Renal pelvis (tissue), 12 donors: ENCODE measurements at places on chromosomes 16 and 17. TPM values are rescaled to one million over a fixed set of nuclear protein-coding genes. Genes with fewer than 3 reads are reported as not detected.

GRCh38 chr16:686459-687260 is 2.5 kb upstream of the JMJD8 start:
- no peak for DNase-seq

- no peak for DNase-seq
Observed at GRCh38 chr16:5020551-5020950, 13.2 kb downstream of the NAGPA start.

DNA sequence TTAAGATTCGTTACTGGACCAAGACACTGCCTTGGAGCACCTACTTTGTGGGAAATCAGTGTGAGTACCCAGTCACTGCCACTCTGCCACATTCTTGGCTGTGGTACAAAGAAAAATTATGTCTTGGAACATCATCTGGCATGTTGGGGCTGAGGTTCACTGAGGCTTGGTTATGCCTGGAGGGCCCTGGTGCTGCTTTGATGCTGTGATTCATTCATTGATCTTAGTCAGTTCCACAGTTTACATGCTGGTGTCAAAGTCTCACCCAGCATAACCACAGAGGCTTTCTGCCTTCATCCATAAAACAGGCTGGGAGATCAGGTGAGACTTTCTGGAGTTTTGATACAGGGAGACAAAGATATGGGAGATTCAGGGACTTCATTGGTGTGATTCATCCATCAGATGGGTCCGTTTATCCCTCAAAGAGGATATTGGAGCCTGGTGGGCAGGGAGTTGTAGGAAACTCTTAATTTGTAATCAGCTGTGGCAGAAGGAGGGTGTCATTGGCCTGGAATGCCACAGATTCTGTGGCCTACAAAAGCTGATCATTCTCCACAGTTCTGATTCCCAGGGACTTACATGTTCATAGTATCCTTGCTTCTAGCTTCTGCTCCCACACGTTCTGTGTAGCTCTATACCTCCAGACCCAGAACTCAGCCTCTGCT is 322.5 kb downstream of the PMP22 start:
- DNase-seq: no peak

- no peak for DNase-seq
Observed at GRCh38 chr17:20896153-20896649, 146.6 kb downstream of the USP22 start.

DNA sequence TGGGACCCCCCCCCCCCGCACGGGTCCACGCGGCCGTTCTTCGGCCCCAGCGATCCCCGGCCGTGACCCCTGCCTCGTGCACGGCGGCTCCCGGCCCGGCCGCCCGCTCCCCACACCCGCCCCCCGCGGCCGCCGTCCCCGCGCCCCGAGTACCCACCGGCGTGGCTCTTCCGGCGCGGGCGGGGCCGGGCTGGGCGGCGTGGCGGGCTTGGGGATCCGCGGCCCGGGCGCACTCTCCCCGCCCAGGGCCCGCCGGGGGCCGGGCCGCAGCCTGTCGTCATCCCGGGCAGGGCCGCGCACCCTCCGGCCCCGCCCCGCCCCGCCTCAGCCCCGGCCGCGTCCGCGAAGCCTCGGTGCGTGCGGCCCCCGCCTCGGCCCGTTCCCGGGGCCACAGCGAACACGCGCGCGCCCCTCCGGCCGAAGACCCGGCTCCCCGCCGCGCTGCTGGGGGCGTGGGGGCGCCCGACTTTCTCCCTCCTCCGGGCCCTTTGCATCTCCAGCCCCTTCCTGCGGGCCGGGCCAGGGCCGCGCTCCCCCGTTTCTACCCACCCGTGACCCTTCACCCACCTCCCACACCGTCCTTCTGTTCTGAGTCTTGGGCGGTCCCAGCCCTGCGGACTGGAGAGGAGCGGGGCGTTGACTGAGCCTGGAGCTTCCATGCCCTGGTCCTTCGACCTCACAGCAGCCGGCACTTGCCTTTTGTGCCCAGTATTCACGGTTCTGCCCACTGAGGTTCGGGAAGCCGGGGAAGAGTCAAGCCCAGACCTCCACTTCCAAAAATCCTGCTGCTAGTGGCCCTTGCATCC is 840 bp downstream of the MYO1C start:
- DNase-seq: no peak

NPIPA8 gene
- 0.75 TPM for polyA plus RNA-seq

HAP1 gene
- polyA plus RNA-seq: 1.5 TPM
